ENCODE measurements at places on chromosomes 1 and 21.
A peak's percentile ranks its signal among the peaks of the same experiment; 100 is the strongest.

DNA sequence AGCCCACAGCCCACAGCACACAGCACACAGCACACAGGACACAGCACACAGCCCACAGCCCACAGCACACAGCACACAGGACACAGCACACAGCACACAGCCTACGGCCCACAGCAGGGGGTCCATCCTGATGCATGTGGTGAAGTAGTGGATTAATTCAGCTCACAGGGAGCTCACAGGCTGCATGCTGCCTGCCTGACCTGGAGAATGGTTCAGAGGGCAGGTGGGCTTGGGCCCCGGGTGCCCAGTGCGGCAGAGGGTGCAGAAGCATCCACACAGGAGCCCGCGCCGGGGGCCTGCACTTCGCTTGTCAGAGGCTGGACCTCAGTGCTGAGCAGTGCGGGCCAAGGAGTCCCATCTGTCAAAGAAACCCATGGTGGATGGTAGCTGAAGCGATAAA is 21.1 kb upstream of the AJAP1 start:
- no peak for DNase-seq

DNA sequence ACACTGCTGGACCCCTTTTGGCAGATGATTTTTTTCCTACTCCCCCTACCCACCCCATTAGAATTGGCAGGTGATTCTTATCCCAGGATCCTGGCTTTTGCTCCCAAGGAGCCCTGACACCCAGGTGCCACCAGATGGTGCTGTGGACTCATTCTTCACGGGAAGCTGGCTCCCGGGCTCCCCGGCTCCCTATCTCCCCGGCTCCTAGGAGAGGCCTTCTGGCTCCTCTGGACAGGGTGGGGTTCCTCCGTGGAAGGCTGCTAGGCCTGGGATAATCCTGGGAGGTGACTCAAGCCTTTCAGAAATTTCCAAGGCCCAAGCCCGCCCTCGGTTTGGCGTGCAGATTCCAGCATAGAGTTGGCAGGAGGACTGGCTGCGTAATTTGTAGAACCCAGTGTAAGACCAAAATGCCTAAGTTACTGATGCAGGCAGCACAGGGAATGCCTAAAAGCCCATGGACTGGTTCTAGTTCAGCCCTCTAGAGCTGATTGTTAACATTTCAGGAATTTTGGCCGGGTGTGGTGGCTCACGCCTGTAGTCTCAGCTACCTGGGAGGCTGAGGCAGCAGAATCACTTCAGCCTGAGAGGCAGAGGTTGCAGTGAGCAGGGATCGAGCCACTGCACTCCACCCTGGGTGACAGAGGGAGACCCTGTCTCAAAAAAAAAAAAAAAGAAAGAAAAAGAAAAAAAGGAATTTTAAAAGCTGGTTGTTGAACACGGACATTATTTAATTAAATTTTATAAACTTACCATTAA is 6.8 kb upstream of the BSDC1 start:
- DNase-seq: no peak

- DNase-seq: no peak
Measured at GRCh38 chr1:97277891-97278654, 556.5 kb downstream of the PTBP2 start.

DNA sequence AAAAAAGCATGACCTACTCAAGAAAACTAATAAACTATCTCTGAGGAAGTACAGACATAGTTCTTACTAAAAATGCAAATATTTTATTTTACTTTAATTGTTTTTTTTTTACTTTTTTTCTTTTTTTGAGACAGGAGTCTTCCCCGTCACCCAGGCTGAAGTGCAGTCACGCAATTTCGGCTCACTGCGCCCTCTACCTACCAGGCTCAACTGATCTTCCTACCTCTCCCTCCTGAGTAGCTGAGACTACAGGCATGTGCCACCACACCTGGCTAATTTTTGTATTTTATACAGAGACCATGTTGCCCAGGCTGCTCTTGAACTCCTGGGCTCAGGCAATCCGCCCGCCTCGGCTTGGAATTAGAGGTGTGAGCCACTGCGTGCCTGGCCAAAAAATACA is 1263.1 kb downstream of the KCNT2 start:
- DNase-seq: no peak

DNA sequence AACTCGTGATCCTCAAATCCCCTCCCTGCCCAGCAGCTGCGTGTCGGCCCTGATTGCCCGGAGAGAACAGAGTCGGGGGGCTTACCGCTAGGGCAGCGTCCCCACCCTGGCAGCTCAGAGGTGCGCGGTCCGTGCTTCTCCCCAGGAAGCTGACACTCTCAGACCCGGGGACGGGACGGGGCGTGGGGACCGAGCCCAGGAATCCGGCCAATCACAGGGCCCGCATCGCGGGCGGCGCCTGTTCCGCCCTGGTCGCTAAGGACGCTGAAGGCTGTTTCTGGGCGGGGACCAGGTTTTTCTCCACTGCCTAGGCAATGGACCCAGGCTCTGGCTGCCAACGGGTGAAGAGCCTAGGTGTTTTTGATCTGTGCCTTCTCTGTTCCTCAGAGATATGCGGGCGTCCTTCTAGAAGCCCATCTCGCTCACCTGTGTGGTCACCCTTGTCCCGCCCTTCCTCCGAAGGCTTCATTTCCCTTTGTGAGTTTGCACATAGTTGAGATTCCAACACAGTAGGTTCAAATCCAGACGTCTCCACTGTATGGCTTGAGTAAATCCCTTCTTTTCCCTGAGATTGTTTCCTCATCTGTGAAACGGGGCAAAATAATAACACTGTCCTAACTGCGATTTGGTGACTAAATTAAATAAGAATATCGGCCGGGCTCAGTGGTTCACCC is at the start of gene C1orf87:
C1orf87 (minus strand) TSS at position 166 of the 674 bp plus-strand sequence. CDS start 1,127 bp downstream, outside the sequence.
- no peak for DNase-seq

DNA sequence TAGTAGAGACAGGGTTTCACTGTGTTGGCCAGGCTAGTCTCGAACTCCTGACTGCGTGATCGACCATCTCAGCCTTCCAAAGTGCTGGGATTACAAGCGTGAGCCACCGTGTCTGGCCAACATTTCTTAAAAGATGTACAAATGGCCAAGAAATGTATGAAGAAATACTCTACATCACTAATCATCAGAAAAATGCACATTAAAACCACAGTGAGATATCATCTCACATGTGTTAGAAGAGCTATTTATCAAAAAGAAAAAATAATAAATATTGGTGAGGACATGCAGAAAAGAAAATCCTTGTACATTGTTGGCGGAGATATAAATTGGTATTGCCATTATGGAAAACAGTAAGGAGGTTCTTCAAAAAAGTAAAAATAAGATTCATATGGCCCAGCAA is 33.6 kb upstream of the TNFSF18 start:
- no peak for DNase-seq

DNA sequence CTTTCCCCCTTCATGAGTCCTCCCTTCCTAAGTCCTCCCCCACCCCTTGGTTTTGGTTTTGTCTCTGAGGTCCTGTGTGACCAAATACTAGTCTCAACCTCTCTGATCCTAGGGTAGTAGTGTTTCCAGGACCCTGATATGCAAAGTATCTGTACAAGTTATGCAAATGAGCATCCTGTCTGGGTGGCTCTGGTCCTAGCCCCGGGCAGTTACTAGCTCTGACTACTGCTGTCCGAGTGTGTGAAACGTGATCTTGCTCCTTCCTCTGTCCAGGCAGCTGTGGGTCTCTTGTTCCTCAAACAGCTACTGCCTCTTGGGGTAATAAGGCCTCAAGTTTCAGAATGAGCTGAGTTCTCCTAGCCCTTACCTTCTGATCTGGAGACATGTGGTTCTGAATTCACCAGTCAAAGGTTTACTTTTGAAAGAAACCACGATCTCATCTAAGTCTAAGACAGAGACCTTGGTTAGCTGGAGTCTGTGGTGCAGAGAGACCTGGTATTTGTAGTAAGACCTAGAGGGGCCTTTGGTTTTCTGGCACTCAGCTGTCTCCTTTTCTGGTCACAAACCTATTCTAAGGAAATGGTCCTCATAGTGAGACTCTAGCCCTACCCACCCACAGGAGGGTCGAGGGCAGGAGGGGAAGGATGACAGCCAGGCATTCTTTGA is 31.0 kb upstream of the IL19 start:
- DNase-seq: no peak

GRCh38 chr1:56490619-56491018 is 88.7 kb downstream of the PLPP3 start:
- DNase-seq: no peak

GRCh38 chr1:226107471-226108460 is 45.2 kb downstream of the H3-3A start:
- DNase-seq: no peak

DNA sequence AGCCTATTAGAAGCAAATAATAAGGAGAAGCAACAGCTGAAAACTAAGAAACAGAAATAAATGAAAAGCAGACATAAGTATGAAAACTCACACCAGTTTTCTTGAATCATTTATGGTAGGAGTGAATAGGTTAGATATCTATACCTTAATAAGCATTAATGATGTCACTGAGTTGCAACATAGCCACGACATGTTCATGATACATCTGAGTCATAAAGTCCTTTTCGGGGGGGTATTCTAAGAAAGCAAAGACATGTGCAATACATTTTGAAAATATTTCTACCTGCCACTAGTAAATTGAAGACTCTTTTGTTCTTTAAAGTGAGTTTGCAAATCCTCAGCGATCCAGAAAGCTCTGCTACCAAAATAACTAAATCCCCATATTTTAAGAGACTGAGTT is 7.2 kb downstream of the CD34 start:
- DNase-seq: no peak

DNA sequence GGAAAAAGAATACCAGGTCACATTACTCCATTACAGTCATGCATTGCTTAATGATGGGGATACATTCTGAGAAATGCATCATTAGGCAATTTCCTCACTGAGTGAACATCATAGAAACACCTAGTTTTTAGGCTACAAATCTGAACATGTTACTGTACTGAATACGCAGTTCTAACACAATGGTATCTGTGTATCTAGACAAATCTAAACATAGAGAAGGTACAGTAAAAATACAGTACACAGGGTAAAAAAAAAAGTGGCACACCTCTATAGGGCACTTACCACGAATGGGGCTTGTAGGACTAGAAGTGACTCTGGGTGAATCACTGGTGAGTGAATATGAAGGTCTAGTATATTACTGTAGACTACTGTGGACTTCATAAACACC is 115.7 kb downstream of the AKT3 start:
- DNase-seq: no peak

DNA sequence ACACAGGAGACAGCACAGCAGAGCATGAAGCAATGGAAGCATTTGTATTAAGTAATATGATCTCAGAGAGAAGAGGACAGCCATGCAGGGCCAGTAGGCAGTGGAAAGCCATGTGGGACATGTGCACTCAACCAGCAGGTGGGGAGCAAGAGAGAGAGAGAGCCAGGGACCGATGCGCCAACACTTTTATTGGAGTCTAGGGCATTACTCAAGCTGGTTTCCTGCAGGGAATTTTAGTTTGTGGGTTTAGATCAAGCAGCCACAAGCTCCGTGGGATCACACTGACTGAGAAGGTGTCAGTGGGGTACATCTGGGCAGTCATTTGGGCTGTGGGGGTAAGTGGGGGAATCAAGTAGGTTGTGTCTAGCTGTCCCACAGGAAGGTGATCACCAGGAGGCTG is 137.1 kb downstream of the PCBP3 start:
- no peak for DNase-seq

GRCh38 chr1:55214934-55215193 is 300 bp downstream of the USP24 start:
- no peak for DNase-seq

DNA sequence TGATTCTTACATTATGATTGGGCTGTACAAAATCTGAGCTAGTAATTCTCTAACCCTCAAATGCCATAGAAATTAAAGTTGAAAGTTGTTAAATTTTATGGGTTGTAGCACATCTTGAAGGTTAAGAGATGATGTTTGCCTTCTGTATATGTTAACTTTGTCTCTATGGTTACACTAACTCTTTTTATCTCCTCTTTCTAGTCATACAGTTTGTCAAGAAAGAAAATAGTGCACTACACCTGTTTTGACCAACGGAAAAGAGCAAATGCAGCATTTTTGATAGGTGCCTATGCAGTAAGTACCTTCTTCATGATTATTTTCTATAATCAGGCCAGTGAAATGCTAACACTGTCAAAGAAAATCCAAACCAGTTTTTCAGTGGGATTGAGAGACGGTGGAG is 38.2 kb downstream of the CDC14A start:
- DNase-seq: no peak

GRCh38 chr1:42966688-42967612 is 8.3 kb upstream of the SLC2A1 start:
- no peak for DNase-seq

- DNase-seq: no peak
Measured at GRCh38 chr1:228213917-228214808, 6.3 kb downstream of the OBSCN start.

GRCh38 chr1:50950396-50950795 is 9.7 kb downstream of the FAF1 start:
- no peak for DNase-seq

GRCh38 chr1:183721041-183721440 is 67.9 kb upstream of the APOBEC4 start:
- DNase-seq: no peak

- DNase-seq: peak; percentile 53
Measured at GRCh38 chr21:42309753-42310213, 5.4 kb downstream of the TFF3 start.

DNA sequence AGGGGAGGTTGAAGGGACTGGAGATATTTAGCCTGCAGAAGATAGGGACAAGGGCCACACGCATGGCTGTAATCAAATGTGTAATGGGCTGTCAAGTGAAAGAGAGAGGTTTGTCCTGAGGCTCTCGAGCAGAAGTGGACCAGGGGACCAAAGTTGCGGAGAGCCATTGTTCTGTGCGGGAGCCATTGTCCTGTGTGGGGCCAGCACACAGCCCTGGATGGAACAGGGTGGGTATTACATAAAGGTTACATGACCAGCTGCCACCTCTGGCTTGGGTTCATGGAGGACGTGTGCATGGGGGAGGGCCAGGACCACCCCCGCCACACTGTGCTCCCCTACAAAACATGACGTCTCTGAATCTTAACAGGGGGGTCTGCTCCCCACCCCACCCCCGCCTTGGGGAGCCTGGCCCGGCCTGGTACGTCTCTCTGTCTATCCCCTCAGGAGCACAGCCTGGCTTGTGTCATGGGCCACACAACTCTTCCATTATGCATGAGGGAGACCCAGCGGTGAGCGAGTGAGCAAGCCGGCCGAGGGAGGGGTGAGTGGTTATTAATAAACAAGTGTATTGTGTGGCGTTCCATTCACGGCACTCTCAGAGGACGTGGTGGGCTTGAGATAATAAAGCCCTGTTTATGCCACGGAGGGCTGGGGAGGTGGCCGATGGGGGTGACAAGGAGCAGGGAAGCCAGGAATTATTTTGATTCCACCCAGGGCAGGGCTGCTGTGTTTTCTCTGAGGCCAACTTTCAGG is at the start of gene NFASC:
NFASC (plus strand) TSS at position 703 of the 753 bp plus-strand sequence. CDS start 73,454 bp downstream, outside the sequence.
- DNase-seq: no peak

DNA sequence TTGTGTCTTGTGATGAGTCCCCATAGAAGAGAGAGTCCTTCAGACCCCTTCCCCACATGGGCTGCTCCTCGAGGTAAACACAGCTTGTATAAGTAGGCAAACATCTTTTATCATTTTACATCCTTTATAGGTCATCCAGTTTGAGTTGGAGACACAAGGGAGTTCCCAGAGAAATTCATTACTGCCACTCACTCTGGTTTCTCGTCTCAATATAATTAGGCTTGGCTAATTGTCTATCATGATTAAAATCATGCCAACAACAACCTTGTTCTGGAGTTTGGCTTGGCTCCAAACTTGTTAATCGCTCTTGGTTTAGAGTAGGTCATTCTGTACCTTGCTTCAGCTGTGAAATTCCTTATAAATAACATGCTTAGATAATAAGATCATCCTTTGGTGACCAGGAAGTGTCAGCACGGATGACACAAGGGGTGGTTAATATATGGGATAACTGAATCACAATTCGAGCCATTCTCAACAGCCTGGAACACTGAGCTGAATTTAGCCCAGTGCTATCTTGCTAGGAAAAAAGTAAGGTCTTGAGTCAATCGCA is 70.7 kb upstream of the DAB1 start:
- DNase-seq: no peak
